ENCODE measurements at places on chromosomes 12 and 14. TPM values are rescaled to one million over a fixed set of nuclear protein-coding genes. Genes with fewer than 3 reads are reported as not detected.

HOXC10 gene
- total RNA-seq = not detected

LALBA gene
- total RNA-seq = not detected

PDZRN4 gene
- total RNA-seq = not detected

BMP4 gene
- 14.8 TPM for total RNA-seq

ATP23 gene
- 6.9 TPM for total RNA-seq

LYZ gene
- not detected for total RNA-seq

NPC2 gene
- total RNA-seq = 172 TPM

AMIGO2 gene
- 1.2 TPM for total RNA-seq

ARID2 gene
- 14.1 TPM for total RNA-seq

RPS6KL1 gene
- total RNA-seq = 1.0 TPM

TAS2R20 gene
- 2.8 TPM for total RNA-seq

TMEM52B gene
- total RNA-seq = not detected

GDF11 gene
- total RNA-seq = 18.4 TPM

GPR132 gene
- total RNA-seq = 0.33 TPM

PPM1H gene
- total RNA-seq = 0.29 TPM

EMP1 gene
- 84.7 TPM for total RNA-seq

PRICKLE1 gene
- 3.6 TPM for total RNA-seq

PHETA1 gene
- total RNA-seq = 9.9 TPM

SYNE3 gene
- 42.5 TPM for total RNA-seq

ERBB3 gene
- 0.33 TPM for total RNA-seq
